NCI-H2171 treated with DMSO at 0.1 percent for 48 hours (cell line): ENCODE measurements at places on chromosomes 5 and 9.

DNA sequence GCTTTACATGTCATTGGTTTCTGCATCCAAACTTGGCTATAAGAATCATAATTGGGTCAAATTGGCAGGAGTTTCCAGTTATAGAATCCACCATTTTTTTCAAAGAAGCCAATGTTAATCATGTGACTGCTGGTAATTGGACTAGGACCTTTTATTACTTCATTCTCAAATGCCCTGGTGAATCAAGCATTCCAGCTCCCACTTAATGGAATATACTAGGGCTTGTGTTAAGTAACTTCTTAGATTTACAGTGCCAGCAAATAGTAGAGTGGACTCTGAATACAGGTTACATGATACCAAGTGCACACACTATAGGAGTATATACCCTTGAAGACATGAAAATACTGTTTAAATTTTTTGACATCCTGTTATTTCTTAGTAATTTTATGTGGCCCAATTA, 96.7 kb downstream of the NUDT12 start:
- DNase-seq, result no peak

GRCh38 chr5:122310889-122311288, 1.1 kb upstream of the SNCAIP start:
- no peak for DNase-seq

- DNase-seq, result no peak
Observed at GRCh38 chr9:132087438-132088030, 7.9 kb upstream of the MED27 start.

DNA sequence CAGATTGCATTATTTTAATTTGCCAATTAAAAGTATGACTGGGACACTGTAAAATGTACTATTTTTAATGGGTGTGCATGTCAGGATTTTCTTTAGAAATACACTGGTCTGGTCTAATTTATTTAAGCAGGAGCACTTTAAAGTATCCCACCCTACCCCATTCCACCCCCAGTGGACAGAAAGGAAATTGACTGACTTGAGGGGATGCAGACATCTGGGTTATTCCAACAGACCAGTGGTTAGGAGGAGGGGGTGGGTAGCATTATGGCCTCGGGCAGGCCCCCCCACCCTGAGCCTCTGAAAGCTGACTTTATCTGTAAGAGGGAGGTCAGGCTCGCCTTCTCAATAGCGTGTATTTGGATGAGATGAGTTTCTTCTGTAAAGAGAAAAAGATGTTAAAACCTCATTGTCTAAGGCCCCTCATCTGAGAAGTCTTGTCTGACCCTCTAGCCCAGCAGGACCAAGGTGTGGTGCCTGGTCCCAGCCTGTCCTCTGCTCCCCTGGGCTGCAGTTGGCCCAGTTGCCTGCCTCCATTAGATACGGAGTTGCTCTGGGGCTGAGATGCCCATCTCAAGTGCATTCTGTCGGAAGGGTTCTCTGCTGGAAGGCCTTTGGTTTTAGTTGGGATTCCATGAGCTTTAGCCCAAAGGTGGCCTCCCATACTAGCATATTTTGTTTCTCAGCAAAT, 4.4 kb downstream of the HNRNPAB start:
- DNase-seq, result no peak

DNA sequence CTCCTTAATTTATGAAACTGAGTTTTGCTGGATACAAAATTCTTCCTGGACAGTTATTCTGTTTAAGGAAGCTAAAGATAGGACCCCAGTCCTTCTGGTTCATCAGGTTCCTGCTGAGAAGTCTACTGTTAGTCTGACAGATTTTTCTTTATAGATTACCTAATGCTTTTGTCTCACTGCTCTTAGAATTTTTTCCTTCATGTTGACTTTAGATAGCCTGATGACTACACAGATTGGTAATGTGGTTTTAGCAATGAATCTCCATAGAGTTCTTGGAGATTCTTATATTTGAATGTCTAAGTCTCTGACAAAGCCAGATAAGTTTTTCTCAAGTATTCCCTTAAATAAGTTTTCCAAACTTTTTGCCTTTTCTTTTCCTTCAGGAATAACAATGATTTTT, 419.7 kb downstream of the CDH10 start:
- DNase-seq, result no peak

GRCh38 chr9:137295238-137295811, 6.7 kb downstream of the NRARP start:
- DNase-seq, result no peak

DNA sequence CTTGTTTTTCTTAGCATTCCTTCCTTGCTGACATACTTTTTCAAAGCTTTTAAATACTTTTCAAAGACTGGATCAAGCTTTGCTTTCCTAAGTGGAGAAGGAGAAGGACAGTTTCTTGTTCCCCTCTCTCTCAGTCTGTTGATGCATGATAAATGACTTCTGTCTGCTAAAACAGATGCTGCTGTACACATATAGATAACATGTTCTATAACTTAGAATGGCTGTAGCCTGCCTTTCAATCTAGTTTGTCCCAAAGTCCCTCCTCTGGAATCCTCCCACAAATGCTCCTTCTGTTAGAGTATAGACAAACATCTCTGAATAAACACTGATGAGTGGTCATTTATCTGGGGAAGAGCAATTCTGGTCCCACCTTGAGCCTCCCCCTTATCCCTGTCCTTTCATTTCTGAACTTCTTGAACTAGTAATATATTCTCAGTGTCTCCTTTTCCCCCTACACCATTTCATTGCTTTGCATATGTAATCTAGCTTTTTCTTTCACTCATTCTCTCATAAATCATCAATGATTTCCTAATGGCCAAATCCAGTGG, 5.4 kb upstream of the HEMGN start:
- no peak for DNase-seq

- DNase-seq, result no peak
Observed at GRCh38 chr5:78252715-78253114, 41.8 kb downstream of the AP3B1 start.

GRCh38 chr9:91948597-91949391, 1.2 kb downstream of the ROR2 start:
- DNase-seq, result peak; percentile 62
